ENCODE measurements at places on chromosomes 4 and X.

GRCh38 chr4:128284317-128284716, 3.3 kb downstream of the PGRMC2 start:
- no peak for DNase-seq

- no peak for DNase-seq
Measured at GRCh38 chr4:88981993-88982392, 75.0 kb downstream of the FAM13A start.

- DNase-seq, result no peak
Measured at GRCh38 chr4:82553020-82553419, 8.8 kb downstream of the TMEM150C start.

- no peak for DNase-seq
Measured at GRCh38 chr4:183074288-183074990, 24.6 kb upstream of the WWC2 start.

DNA sequence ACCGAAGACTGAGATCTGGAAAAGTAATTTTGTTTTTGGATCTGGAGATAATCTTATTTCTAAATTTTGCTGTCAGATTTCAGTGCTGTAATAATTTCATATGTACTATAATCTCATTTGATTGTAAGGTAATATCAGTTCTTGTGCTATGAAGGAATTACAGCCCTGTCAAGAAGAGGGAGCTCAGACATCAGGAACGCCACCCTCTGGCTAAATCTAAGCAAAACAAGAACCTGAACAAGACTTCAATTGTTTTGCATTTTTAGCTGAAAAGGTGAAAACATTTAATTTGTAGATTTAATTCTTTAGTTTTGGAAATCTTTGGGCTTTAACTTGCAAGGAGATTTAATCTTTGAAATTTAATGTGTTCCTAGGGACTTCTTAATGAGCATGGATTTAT, 525.4 kb upstream of the HS3ST1 start:
- DNase-seq, result no peak
